Mucosa of gallbladder (tissue), 1 donor: ENCODE measurements at places on chromosomes 7 and 10.

DNA sequence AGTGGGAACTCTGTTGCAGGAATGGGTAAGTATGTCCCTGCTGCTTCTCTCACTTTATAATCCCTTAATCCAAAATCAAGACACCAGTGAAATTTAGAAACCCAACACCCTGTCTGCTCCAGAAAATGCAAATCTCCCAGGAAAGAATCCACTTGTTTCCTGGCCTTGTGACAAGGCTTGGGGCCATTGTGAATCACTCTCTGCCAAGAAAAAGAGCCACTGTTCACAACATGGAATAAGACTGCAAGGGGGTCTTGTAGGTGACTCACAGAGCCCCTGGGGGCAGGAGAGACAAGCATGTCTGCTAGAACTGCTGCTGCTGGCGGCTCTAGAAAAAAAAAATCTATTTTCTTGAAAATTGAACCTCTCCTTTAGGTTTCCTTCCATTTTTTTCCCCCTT, 191.2 kb downstream of the SORCS1 start:
- DNase-seq, result no peak

DNA sequence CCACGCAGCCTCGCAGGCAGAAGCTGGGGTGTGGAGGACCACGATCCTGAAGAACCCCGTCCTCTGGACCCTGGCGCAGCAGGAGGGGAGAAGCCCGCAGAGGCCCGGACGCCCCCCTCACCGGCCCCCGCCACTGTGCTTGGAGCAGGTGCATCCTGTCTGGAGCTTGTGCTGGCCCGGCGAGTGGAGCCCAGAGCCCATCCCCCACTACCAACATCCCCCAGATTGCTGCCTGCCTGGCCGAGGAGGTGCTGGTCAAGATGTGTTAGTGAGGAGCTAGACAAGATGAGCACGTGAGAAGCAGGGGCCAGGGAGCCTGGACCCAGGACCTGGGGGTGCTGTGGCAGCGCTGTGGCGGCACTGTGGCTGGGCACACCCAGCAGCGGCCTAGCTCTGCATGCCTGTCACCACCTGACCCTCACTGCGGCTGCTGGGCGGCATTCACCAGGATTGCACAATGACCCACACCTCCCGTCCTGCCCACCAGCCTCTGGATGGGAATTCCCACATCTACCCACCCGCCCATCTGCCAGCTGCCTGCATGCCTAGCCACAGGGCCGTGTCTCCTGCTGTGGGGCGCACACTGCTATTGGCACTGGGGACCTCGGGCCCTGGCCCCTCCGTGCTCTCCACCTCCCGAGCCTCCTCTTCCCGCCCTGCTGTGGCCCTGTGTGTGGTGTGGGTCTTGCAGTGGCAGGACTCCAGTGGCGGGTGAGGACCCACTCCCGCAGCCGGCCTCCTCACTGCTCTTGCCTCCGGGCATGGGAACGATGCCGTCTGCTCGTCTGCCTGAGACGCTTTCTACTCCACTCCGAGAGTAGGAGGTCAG, 11.8 kb downstream of the GPR146 start:
- DNase-seq, result no peak

DNA sequence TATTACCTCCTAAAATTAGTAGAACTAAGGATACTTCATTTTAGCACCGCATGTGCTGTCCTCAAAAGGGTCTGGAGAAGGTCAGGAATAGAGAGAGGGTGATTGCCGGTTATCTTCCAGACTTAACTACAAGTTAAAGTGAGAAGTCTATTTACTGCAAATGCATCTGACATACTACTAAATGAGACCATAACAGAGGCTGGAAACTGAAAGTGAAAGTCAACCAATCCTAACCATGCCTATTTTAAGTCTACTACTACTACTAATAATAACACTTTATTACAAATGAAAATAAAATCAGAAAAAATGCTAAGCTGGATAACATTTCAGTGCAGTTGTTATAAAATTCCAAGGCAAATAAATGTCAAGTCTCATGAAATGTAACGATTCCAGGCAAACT, 244.7 kb downstream of the KIF20B start:
- no peak for DNase-seq

DNA sequence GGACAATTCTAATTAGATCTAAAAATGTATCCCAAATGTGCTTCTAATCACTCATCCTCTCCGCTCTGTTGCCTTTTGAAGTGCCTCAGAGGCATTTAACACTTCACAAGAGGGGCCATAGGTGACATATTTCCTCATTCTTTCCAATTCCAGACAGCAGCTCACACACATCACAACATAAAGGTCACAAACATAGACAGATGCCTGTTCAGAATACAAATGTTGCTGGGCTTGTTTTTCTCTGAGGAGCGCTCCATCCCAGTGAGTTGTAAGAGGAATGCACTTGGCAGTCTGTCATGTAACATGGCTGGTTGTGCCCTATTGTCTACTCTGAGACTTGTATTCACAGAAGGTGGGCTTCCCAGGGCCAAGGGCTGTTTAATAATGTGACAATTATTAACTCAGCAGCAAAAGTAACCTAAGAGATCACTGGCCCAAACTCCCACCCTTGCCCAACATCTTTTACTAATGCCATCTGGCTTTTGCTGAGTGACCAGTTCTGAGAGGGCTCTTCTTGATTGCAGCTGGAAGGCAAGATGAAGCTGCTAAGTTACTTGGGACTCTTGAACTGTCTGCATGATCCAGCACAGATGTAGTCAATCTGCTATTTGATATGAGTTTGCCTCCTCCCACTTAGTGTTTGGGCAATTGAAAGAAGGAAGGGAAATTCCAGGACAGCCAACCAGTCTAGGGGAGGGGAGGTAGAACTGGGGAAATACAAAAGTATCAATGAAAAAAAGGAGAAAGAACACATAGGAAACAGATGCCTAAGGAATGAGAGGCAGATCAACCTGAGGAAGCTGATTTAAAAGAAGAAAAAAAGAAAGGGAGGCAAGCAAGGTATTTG, 13.6 kb downstream of the PON2 start:
- DNase-seq, result no peak

GRCh38 chr10:73841526-73842285, 30.3 kb upstream of the NDST2 start:
- DNase-seq, result no peak

DNA sequence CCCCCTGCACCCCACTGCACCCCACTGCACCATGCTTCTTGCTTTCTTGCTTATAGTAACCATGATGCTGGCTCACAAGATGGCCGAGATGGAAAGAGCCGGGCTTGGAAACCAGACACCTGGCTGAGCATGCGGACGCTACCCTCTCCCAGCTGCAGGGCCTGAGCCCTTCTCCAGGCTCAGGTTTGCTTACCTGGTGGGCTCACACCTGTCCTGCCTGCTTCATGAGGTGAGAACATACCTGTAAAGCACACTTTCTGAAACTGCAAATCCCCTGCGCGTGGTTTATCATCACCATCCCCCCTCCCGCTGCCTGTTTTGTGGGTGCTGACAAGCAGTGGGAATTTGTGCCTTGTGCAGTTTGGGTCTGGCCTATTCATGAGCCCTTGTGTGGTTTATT, 302.7 kb downstream of the GLRX3 start:
- no peak for DNase-seq

DNA sequence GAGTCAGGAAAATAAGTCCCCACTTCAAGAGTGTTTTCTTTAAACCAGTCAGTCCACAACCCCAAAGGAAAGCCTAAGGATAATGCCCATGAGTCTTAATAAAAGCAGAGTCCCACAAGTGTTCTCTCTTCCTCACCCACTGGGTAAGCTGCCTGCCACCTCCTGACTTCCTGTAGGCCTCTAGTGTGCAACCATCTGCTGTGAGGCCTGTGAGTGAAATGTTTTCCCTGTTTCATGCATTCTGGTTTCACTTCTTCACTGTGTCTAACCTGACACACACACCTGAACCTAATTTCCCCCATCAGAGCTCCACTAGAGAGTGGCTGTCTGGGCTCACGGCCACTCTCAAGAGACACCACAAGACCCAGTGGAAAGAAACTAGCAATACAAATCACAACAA, 38.9 kb upstream of the GDF10 start:
- DNase-seq, result no peak

DNA sequence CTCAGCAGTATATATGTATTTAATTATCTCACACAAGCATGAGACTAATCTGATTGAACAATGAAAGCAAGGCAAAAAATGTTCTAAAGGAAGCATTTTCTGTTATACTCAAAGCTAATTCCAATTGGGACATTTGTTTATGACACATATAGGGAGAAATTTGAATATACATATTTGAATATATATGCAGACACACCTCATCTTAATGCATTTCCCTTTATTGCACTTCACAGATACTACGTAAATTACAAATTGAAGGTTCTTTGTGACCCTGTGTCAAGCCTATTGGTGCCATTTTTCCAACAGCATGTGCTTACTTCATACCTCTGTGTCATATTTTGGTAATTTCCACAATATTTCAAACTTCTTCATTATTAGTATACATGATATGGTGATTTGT, 132.1 kb upstream of the STEAP1 start:
- DNase-seq, result no peak

- no peak for DNase-seq
Measured at GRCh38 chr7:119861385-119861784, 411.6 kb upstream of the KCND2 start.

- DNase-seq, result no peak
Measured at GRCh38 chr10:96579133-96579532, 7.7 kb downstream of the TM9SF3 start.

DNA sequence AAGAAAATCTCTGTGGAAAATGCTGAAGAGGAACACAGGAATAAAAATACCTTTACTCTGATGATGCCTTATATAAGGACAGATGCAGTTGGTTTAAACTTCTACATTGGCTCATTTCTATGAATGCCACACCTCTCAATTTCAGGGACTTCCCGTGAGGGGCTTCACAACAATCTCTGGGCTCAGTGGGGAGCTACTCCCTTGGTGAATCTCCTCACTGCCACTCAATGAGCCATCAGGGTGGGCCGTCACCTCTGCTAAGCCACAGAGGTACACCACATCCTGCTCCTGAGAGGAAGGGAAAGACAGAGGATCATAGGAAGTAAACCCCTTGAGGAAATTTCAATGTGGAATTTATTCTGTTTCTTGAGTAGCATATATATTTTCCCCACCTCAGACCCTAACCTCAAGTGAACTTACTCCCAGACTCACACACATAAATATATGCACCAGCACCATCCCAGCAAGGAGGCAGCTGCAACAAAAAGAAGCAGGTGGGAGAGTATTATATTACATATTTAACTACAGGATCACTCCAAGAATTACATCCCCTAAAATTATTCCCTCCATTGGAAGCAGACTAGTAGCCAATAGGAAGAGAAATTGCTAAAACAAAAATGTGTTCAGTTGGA, 63.3 kb upstream of the PRSS1 start:
- DNase-seq, result no peak

- DNase-seq, result no peak
Measured at GRCh38 chr7:44524811-44525388, 16.2 kb downstream of the NPC1L1 start.

- peak; percentile 23 for DNase-seq
Measured at GRCh38 chr10:114603948-114604347, 54.1 kb downstream of the ABLIM1 start.

- DNase-seq, result peak; percentile 53
Measured at GRCh38 chr10:124354411-124355382, 64.0 kb downstream of the OAT start.

DNA sequence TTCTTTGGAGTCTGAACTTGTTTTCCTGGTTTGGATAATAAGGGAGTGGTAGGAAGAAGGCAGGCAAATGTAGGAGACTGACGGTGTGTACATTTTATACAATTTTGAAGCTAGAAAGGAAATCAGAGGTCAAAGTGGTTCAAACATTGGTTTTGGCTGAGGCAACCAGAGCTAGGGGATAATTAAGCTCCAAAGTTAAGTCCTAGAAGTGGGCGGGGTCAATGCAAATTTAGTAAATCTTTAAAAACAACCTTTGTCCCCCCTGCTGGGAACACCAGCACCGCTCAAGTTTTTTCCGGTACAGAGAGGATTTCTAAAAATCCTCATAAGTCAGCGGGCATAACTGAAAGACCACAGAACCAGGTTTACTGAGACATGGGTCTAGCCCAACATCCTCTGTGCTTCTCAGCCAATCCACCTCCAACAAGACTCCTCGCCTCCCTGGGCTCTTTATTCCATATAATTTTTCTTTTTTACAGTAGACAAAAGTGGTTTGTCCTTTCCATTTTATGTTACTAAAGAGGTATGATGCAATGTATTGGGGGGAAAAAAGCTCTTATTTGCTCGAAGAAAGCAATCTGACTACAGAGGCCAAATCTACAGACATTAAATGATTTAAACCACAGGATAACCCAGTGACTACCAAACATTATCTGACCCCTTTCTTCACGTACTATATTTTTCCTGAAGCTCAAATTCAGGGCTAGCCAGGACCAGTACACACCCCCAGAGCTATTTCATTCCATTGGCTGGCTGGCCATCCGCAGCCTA, 1.6 kb downstream of the GLUD1 start:
- peak; percentile 61 for DNase-seq

DNA sequence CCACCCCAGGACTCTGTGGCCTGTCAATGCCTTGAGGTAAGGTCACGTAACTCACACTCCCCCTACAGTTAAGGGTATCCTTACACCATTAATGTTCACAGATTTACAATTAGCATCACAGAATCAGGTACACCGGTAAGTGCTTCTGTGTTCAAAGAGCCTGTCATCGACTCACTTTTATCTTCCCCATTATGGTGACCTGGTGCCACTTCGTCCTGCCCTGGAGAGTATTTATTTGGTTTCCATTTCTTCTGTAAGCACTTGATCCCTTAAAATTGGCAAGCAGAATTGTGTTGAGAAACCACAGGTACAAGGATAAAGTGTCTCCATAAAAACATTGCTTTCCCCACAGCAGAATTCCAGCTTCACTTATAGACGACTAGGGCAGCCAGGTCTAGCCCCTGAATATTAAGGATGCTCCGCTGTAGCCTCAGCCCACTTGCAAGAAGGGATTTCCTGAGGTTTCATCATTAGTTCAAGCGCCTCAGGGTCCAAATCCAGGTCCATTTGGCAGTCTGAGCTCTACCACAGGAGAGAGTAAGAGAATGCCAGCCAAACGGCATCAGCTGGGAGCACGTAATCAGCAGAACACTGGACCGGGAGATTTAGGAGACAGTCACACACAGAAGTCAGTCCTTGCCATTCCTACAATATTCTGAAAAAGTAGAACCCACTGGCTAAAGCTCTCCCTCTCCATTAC, 10.1 kb downstream of the ATXN7L1 start:
- DNase-seq, result no peak

GRCh38 chr10:52539463-52539862, 225.4 kb downstream of the DKK1 start:
- no peak for DNase-seq
